Activated T-helper 2 cell treated with anti-CD3 and anti-CD28 coated beads, Interferon-gamma antibody, Interleukin-2, Interleukin-4, amounts not matched to agents 10 μg/mL and 5 μg/mL and 100 μg/mL, durations not matched to agents 14 hours and 24 hours and 36 hours (primary cell): ENCODE measurements at places on chromosomes 7 and 10. TPM values are rescaled to one million over a fixed set of nuclear protein-coding genes. Genes with fewer than 3 reads are reported as not detected.

DNA sequence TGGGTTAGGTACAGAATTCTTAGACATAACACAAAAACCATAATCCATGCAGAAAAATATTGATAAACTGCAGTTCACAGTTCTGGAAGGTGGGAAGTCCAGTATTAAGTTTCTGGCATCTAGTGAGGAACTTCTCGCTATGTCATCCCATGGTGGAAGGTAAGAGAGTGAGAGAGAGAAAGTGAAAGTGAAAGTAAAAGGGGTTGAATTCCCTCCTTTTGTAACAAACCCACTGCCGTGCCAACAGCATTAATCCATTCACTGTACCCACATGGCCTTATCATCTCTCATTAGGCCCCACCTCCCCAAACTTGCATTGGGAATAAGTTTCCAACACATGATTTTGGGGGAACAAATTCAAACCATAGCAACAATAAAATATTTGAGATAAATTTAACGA lies 17.1 kb downstream of the ZNF485 start:
- H3K36me3 ChIP-seq, result peaks cover 10% of the 10 kb centered on the region
- H3K27ac ChIP-seq, result peak overlapping the region; percentile 42
- no peak for DNase-seq
- peak overlapping the region; percentile 37 for H3K4me3 ChIP-seq
- H3K4me1 ChIP-seq, result peaks cover 9% of the 10 kb centered on the region

DNA sequence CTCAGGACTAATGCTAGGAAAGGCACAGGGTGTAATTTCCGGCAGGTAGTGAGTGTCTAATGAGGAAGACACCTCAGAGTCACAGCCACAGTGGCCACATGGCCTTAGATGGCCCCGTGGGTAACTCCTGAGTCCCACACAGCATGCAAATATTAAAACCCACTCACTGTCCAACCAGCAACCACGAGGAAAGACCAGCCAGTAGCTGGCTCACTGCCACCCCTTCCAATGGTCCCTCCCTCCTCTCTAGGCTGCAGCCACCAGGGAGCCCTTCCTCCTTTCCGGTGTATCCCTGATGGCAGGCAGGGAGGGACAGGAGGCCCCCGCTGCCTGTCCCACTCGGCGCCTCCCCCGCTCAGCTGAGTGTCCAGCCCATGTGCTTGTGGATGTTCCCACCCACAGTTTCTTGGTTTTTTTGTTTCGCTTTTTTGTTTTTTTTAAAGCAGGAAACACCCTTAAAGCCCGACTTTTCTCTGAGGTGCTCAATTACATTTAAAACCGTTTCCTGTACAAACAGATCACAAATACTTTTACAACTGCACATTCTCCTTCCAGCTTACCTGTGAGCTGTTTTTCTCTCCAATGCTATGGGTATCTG lies 9.2 kb downstream of the BNIP3 start:
- peak; percentile 41 for DNase-seq
- H3K27me3 ChIP-seq, result no peaks in the 10 kb centered on the region
- peak overlapping the region; percentile 82 for H3K27ac ChIP-seq
- peaks cover 83% of the 10 kb centered on the region for H3K36me3 ChIP-seq
- peaks cover 59% of the 10 kb centered on the region for H3K4me1 ChIP-seq
- H3K4me3 ChIP-seq, result peak overlapping the region; percentile 68

The SLC13A1 gene
- not detected in 2 replicates for total RNA-seq

The CBLL1 gene
- 39.1 and 43.7 TPM in 2 replicates for total RNA-seq

GRCh38 chr10:77420947-77421523 lies 216.6 kb downstream of the KCNMA1 start:
- no peak overlapping the region for H3K27ac ChIP-seq
- H3K36me3 ChIP-seq, result no peaks in the 10 kb centered on the region
- H3K4me3 ChIP-seq, result no peak overlapping the region
- DNase-seq, result no peak
- H3K4me1 ChIP-seq, result no peaks in the 10 kb centered on the region

- no peak overlapping the region for H3K4me3 ChIP-seq
- peaks cover 11% of the 10 kb centered on the region for H3K4me1 ChIP-seq
- no peaks in the 10 kb centered on the region for H3K27me3 ChIP-seq
- H3K27ac ChIP-seq, result no peak overlapping the region
- H3K36me3 ChIP-seq, result peaks cover 30% of the 10 kb centered on the region
Observed at GRCh38 chr10:15113766-15114165, 16.6 kb downstream of the RPP38 start.
